Ascending aorta (tissue), 2 donors: ENCODE measurements at places on chromosomes 4 and X. TPM values are rescaled to one million over a fixed set of nuclear protein-coding genes. Genes with fewer than 3 reads are reported as not detected.

- no peak for DNase-seq
These were observed 65.1 kb downstream of the MAB21L2 start for GRCh38 chr4:150647008-150647407.

DNA sequence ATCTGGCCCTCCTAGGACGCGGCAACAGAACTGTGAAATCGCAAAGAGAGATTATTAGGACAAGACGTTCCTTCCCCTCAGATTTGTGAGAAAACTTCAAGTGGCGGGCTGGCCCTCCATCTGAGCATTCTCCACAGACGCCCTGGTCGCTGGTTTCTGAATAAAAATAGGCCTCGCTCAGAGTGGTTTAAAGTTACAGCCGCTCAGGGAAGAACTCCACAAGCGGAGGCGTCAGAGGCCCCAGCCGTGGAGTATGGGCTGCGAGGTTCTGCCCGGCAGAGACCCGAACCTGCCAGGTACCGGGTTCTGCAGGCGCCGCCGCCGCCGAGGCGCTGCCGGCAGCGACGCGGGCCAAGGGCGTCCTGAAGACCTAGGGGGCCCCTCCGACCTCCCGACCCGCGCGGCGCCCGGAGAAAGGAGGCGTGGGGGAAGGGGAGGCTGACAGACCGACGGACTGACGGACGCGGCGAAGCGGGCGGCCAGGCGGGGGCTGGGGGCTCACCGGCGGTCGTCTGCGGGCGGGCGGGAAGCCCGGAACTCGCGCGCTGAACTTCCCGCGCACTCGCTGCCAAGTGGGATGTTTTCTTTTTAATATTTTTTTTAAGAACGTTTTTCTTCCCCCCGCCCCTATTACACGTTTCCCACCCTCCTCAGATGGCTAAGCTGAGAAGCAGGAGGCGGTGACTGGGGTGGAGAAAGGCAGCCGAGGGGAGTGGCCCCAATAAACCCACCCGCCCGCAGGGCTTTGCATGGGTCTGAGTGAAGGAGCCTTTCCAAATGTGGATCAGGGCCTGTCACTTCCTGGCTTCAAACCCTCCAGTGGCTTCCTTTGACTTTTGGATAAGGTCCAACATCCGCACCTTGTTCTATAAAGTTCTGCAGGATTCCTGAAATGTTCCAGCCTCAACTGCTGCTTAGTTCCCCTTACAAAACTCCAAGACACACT lies at the start of gene PABPC4L:
Gene PABPC4L, minus strand, starts transcription at position 574 of the 946 bp plus-strand sequence. CDS start 770 bp downstream, outside the sequence.
- no peak for DNase-seq

DNA sequence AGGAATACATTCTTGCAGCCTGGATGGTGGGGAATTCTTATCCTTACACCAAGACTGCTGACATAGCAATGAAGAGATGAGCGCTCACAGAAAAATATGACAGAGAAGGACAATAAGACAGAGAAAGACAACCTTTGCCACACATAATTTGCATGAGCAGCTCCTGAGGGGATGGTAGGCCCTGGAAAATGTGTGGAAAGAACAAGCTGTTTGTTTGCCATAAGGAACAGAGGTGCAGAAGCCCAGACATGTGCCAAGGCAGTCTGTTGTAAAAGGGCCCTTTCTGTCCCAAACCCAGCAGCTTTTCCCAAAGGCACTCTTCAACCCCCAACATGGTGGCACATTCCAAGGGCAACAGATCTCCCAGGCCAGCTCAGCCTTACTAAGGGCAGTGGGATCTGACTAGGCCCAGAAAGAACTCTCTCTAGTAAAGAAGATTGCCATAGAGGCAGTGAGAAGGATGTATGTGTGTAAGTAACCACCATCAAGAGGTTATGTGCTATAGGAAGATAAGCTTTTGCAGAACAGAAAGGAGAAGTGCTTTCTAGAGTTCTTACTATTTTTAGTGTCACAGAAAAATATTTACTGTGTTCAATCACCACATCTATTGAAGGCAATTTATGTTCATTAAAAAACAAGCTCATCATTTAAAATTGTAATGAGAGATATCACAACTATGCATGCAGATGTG lies 287.0 kb upstream of the RASGEF1B start:
- DNase-seq, result no peak

- DNase-seq, result no peak
These were observed 37.4 kb downstream of the CCKAR start for GRCh38 chr4:26452565-26453531.

GRCh38 chr4:3268395-3269104 lies 19.6 kb downstream of the MSANTD1 start:
- DNase-seq, result no peak

DNA sequence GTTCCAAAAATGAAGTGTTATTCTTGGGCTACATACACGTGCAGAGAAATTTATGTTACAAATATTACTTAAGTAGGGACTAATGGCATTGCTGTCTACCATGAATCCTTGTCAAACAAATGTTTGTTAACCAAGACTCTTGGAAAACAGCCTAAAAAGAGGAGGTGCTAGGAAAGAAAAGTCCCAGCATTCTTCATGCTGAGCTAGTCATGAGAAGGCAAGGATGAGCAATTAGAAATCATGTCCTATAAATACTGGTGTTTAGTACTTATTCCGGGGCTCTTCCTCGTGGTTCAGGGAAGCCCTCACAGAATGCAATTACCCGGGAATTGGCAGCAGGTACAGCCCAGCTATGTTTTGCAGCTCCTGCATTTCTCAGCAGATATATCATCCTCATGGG lies 378.1 kb upstream of the FTHL17 start:
- DNase-seq, result no peak

DNA sequence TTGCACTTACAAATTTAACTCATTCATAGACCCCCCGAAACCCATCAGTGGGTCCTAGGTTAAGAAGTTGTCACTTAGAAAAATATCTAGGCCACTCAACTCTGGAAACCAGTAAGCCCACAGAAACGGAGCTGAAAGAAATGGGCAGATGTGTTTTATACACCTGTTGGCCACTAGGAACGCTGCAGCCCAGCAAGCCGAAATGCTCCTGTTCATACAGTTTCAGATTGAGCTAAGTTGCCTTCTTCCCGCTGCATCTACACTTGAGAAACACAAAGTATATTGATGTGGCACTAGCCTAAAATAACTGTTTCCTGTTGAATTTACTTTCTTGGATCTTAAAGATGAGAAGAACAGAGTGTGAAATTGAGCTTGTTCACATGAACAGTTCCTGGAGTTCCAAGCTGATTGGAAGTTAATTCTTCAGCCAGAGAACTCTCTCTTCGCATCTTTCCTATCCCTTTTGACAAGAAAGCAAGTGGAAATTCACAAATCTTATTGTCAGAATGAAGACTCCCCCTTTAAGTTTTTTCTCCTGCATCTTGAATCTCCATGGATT lies 174.1 kb downstream of the RBMX2 start:
- DNase-seq, result no peak

DNA sequence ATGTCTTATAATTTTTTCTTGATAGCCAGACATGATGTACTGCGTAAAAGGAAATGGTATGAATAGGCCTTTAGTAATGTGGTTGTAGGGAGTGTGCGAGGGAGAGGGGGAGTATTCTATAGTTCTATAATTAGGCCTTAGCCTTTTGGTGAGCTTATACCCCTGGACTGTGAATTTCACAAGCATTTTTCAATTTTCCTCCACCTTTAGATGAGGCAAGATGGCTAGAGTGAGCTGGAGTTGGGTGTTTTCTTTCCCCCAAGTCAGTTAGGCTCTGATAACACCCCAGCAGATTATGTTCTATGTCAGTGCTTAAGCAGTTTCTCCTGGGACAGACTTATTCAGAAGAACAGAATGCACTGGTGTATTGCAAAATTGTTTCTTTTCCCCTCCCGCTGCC lies 210.2 kb upstream of the NPY2R start:
- DNase-seq, result no peak

- DNase-seq, result no peak
These were observed 581 bp downstream of the DNAJB14 start for GRCh38 chr4:99945718-99946355.

DNA sequence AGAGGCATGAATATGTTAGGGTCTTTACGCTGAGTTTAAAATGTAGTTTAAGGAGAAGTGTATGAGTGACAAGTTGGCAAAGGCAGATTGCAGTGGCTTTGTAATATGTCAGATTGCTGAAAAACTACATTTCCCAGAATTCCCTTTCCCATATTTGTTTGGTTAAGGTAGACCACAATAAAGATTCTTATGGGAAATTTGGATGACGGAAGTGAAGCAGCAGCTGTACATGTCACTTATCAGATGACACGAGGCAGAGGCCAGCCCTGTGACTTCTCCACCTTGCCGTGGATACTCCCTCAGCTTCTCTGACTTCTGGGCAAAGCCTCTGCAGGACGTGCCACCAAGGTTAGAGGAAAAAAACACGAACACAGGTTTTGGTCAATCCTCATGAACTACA lies 229.7 kb upstream of the DKK2 start:
- DNase-seq, result no peak

The CLDN24 gene
- not detected for total RNA-seq

The REPS2 gene
- total RNA-seq, result 4.7 TPM

The GRPR gene
- 1.7 TPM for total RNA-seq

The NMU gene
- total RNA-seq, result not detected

The VEGFD gene
- 0.85 TPM for total RNA-seq

The STAP1 gene
- not detected for total RNA-seq
